CD8-positive, alpha-beta memory T cell (primary cell): ENCODE measurements at places on chromosomes 11 and 22. TPM values are rescaled to one million over a fixed set of nuclear protein-coding genes. Genes with fewer than 3 reads are reported as not detected.

The MRGPRF gene
- not detected for total RNA-seq

DNA sequence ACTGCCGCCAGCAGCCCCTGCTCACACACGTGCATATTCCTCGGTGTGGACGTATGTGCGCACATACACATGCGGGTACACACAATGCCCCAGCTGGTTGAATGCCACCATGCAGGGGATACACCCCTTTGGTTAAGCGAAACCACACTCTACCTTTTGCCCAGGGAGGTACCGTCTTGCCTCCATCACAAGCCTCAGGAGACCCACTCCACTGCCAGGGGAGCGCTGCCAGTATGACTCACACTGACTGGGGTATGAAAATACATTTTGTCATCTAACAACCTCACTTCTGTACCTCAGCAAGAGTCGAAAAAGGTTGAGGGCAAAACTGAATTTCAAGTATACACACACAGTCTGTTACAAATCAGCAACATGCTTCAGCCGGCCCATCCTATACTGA is 39.4 kb downstream of the TMEM45B start:
- DNase-seq: no peak

The KCNJ1 gene
- total RNA-seq: not detected

The GAL gene
- 1.7 TPM for total RNA-seq

DNA sequence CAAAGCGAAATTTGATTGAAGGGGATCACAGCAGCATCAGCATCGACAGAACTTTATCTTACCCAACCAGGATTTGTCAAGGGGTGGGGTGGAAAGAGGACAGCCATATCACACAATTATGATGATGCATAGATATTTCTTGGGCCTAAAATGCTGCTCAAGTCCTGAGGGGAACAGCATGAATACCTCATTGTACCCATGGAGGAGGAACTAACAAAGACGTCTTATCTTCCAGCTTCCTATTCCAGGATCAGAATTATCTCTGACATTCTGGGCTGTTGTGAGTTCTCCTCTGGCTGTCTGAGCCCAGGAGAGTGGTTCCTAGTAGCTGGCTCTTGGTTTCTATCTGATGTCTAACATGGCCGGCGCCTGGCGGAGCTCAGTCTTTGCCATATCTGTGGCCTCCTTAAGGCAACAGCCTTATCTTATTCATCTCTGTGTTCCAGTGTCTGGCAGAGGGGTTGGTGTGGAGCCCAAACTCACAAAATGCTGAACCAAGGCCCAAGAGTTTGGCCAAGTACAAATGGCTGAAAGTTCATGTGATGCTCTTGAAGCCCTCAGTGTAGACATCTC is 68.2 kb upstream of the TIMP3 start:
- no peak for DNase-seq

GRCh38 chr11:73226297-73227006 is 8.4 kb downstream of the P2RY2 start:
- DNase-seq: no peak
